ENCODE measurements at places on chromosomes 3 and 15. TPM values are rescaled to one million over a fixed set of nuclear protein-coding genes. Genes with fewer than 3 reads are reported as not detected.

The IGSF11 gene
- 5.6 TPM for total RNA-seq

The RAD18 gene
- total RNA-seq = 10.8 TPM

The LRRC31 gene
- not detected for total RNA-seq

The NFKBIZ gene
- 7.6 TPM for total RNA-seq

The LRTM1 gene
- total RNA-seq = not detected

The CLDN18 gene
- total RNA-seq = not detected

The GHSR gene
- not detected for total RNA-seq

The TMEM40 gene
- 0.52 TPM for total RNA-seq

The PROS1 gene
- 13.9 TPM for total RNA-seq

The GASK1A gene
- total RNA-seq = not detected
